CD4-positive, alpha-beta T cell treated with Interleukin-15 for 4 hours (primary cell): ENCODE measurements at places on chromosomes 16 and 17.

- DNase-seq, result no peak
These were observed 16.5 kb upstream of the CLEC3A start for GRCh38 chr16:78005881-78006280.

DNA sequence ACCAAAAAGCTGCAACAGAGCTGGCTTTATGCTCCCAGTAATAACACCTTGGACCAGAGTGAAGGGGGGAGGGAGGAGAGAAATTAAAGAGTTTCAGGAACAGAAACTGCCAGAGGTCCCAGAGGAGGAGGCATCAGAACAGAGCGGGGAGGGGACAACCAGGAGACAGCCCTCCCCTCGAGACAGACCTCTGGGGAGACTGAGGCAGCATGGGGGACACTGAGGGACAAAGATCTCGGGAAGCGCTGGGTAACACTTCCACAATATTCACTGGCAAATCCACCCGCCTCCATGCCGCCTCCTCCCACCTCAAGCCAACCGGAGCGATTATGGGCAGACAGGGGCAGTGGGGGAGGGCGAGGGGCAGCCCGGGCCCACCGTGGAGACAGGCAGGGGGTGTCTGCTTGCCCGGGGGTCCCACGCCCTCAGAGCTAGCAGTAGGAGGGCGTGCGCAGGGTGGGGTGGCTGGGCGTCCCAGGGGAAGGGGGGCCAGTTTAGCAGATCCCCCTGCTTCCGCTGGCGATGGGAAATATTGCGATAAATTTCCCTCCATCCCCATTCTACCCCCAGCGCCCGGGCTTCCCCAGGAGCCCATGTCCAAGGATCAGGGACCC lies 1.2 kb downstream of the PCGF2 start:
- no peak for DNase-seq

- DNase-seq, result peak; percentile 61
These were observed 972 bp downstream of the RSAD1 start for GRCh38 chr17:50479522-50480141.

GRCh38 chr16:80824623-80825364 lies 20.4 kb upstream of the CDYL2 start:
- peak; percentile 63 for DNase-seq

DNA sequence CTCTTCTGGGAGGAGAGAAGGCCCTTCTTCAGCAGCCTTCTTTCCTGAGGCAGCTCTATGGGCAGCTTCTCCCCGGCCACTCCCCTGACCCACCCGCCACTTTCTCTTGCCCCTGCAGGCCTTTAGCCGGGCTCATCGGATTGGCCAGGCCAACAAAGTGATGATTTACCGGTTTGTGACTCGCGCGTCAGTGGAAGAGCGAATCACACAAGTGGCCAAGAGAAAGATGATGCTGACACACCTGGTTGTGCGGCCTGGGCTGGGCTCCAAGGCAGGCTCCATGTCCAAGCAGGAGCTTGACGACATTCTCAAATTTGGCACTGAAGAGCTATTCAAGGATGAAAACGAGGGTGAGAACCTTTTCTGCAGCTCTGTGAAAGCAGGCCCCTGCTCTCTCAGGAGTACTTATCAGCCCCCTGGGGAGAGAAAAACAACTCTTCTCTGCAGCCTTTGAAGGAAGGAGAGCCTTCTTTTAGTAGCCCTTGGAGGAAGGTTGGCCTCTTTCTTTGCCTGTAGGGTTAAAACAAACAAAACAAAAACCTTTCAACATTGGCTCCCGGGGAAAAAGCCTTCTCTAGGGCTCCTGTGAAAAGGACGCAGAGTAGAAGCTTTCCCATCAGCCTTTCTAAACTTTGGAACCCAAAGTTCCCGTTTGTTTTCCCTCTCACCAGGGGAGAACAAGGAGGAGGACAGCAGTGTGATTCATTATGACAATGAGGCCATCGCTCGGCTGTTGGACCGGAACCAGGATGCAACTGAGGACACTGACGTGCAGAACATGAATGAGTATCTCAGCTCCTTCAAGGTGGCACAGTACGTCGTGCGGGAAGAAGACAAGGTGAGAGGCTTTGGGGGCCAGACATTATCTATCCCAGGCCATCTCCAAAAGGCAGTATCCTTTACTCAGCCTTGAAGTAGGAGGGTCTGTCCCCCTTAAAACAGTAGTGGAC lies 12.7 kb downstream of the RNF227 start:
- DNase-seq, result no peak

DNA sequence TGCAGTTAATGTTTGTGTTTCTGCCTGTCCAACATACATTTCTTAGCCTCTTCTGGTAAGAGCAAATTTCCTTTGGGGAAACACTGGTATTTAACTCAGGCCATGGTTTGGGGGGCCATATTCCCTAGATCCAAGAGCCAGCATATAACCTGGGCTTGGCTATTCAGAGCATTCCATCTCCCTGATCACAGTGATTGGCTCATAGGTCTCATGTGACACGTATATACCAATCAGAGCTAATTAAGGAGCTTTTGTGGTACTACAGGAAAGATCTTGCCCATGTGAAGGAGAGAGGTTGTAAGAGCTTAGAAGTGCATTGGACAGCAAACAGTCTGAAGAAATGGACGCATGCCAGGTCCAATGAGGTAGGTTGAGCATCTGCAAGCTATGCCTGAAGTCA lies 33.4 kb upstream of the GPR139 start:
- no peak for DNase-seq

- no peak for DNase-seq
These were observed 32.4 kb downstream of the TBC1D3B start for GRCh38 chr17:36144014-36144413.

DNA sequence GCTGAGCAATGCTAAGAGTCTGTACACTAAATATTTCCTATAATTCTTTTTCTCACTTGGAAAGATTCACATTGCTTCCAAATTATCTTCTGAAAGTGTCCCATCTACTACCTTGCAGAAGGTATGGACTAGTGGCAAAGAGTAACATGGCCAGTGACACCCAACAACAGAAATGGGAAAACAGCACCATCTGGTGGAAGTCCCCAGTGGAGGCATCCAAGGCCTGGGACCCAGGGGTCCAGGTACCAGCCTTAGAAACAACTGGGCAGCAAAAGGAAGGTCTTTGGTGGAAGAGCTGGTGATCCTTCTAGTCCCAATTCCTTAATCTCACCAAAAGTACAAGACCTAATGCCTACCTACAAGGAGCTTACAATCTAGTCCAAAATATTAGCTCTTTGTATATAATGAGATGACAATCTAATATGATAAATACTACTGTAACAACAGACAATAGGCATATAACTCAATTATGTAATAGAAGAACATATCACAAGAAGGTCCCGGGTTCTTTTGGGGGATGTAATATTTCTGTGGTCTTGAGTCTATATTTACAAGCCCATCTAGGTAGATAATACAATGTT lies 55.3 kb downstream of the SKAP1 start:
- DNase-seq, result peak; percentile 46

- DNase-seq, result no peak
These were observed 2.3 kb downstream of the BANP start for GRCh38 chr16:87953308-87954215.

GRCh38 chr17:30716461-30717290 lies 107.8 kb downstream of the CRLF3 start:
- no peak for DNase-seq

DNA sequence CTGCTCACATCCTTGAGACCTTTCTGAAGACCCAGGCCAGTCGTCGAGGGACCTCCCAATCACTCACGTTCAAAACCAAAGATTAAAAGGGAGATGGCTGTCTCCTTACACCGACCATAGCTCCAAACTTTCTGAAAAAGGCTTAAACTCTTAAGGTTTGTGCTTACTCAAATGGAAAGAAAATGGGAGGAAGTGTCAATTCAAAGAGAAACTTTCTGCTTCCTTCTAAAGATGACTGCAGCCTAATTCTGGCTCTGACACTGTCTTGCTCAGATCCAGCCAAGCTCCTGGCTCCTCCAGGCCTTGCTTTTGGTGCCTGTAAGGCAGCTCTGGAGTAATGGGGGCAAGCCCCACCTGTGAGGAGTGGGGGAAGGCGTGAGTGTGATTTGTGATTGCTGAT lies 54.9 kb upstream of the WSB1 start:
- DNase-seq, result no peak
